ENCODE measurements at places on chromosomes 4 and X.
A peak's percentile ranks its signal among the peaks of the same experiment; 100 is the strongest.

DNA sequence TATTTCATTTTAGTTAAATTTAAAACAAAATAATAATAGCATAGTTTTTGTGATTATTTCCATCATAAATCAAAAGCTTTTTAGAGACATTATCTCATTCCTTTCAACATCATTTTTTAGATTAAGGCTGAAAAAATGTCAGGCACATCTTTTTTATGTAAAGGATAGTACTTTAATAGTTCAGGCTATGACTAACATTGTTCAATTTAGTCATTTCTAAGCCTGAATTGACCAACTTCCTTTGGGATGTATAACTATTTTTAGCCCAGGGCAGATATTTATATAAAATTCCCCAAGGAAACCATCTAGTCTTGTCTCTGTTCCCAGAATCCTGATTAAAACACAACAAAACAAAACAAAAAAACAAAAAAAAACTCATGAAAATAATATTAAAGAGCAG lies 145.6 kb upstream of the PCDH18 start:
- DNase-seq, result peak; percentile 48

- DNase-seq, result no peak
These were observed 19.6 kb downstream of the MPP1 start for GRCh38 chrX:154785716-154786115.

DNA sequence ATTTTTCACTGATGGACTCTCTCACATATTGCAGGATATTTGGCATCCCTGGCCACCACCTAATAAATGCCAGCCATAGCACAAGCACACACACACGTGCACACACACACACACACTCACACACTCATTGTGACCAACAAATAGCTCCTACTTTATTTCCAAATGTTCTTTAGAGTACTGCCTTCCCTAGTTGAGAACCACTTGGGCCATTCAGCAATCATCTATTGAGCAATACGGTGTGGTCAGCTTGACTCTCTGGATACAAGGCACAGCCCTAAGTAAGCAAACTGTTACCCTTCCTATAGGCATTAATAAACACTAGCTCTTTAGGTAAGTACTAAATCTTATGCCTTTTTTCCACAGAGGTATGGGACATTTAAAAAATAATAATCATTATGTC lies 21.1 kb downstream of the CORIN start:
- DNase-seq, result peak; percentile 12

DNA sequence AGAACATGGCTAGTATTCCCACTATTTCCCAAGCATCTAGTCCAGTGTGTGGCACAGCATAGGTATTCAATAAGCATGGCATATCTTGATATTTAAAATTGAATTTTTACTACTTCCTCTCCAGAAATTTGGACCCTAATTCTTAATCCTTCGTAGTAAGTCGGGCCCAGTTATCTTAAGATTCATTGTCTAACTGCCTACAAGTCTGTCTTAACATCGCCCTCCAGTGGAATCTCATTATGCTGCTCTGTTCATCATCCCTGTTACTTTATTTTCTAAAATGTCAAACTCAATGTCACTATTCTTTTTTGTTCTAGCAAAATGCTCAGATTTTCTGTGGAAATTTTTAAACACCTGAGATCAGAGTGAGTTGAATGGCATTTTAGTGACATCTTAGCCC lies 606.2 kb downstream of the KLHL13 start:
- DNase-seq, result no peak
